ENCODE measurements at places on chromosomes 2 and 18. TPM values are rescaled to one million over a fixed set of nuclear protein-coding genes. Genes with fewer than 3 reads are reported as not detected.

The ANKRD23 gene
- 1.6 TPM for total RNA-seq

The SERPINB11 gene
- not detected for total RNA-seq

The SPOPL gene
- total RNA-seq, result 7.9 TPM

The ABCG5 gene
- not detected for total RNA-seq

The CYTIP gene
- 0.82 TPM for total RNA-seq

The PTRHD1 gene
- total RNA-seq, result 45.5 TPM

The EIF2AK3 gene
- total RNA-seq, result 20.7 TPM

The CXCR1 gene
- not detected for total RNA-seq

The C2orf15 gene
- total RNA-seq, result 0.41 TPM

The OSR1 gene
- total RNA-seq, result 1.3 TPM

The CCDC141 gene
- total RNA-seq, result 0.06 TPM

The DYNAP gene
- total RNA-seq, result not detected

The NPAS2 gene
- total RNA-seq, result 15.8 TPM
